ENCODE measurements at places on chromosomes 2 and 18.

DNA sequence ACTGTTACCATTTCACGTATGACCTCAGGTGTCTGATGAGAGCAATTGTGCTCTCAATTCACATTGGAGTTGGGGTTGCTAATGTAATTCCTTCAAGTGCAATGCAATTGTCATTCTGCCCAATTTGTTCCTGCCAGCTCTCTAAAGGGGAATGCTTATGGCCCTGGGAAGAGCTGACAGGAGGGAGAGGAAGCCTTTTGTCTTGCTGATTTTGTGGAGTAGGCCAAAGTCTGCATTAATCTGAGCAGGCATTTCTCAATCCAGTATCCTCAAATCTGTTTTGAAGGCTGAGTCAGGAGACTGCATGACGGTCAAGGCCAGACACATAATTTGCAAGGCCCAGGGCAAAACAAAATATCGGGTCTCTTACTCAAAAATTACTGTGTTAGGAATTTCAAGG is 326.4 kb upstream of the SPHKAP start:
- DNase-seq = no peak

- DNase-seq = no peak
Observed at GRCh38 chr2:9950521-9951271, 797 bp upstream of the GRHL1 start.

DNA sequence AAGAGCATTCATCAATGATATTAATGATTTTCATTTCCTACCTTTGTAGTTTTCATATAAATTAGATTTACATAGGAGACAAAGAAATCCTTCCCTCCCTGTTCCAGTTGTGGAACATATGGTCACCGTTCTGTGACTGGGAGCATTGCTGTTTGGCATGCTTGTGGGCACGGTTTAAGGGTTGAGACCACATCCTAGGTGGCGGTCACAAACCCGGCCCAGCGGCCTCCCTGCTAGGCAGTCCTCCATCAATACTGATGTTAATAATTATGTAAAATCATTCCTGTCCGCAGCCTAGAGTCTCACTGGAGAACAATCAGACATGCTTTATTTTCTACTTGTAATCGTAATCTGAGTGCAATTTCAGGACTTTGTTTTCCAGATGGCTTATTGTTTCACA is 117.9 kb downstream of the AGAP1 start:
- DNase-seq = no peak

- DNase-seq = no peak
Observed at GRCh38 chr18:49721981-49722380, 91.4 kb downstream of the ACAA2 start.

- DNase-seq = no peak
Observed at GRCh38 chr2:237055386-237056100, 30.1 kb upstream of the COPS8 start.

DNA sequence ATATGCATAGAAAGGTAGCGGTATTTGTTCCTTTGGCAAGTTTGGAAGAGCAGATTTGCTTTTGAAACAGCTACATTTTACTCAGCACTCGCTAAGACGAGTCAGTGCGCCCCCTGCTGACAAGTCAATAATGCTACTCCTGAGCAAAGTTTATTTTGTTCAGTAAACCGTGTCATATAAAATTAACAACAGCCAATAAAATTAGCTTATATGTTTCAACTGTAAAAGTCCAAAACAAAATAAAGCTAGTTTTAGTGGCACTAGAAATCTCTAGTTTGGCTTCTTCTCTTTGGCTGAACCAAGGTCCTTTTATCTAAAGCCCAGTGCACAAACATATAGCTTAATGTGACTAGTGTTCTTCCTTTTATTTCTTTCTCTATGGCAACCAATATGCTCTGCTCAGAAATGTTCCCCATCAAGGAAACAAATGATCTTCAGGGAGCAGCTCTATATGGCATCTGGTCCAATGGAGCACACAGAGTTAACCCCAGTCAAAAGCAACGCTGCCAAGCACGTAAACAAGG is 4.2 kb upstream of the POU3F3 start:
- peak; percentile 49 for DNase-seq

DNA sequence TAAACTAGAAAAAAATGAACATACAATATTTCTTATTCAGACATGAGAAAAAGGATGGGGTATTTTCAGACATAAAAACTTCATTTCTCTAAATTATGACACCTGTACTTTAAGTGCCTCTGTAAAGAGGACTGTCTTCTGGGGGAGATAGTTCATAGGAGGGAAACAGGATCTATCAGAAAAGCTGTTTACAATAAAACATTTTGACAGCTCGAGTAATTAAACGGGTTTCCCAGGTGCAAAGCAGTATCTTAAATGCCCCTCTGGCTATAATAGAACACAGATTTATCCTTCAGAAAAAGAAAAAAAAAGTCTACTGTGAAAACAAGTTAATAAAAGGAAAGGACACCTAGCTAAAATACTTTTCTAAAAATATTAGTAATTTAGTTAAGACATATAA is 311.4 kb upstream of the UBE2E3 start:
- no peak for DNase-seq
